ENCODE measurements at places on chromosomes 2 and 18.

GRCh38 chr2:109135359-109136197 lies 6.6 kb downstream of the SH3RF3 start:
- DNase-seq, result no peak

GRCh38 chr18:5476961-5477800 lies 66.6 kb downstream of the EPB41L3 start:
- no peak for DNase-seq

DNA sequence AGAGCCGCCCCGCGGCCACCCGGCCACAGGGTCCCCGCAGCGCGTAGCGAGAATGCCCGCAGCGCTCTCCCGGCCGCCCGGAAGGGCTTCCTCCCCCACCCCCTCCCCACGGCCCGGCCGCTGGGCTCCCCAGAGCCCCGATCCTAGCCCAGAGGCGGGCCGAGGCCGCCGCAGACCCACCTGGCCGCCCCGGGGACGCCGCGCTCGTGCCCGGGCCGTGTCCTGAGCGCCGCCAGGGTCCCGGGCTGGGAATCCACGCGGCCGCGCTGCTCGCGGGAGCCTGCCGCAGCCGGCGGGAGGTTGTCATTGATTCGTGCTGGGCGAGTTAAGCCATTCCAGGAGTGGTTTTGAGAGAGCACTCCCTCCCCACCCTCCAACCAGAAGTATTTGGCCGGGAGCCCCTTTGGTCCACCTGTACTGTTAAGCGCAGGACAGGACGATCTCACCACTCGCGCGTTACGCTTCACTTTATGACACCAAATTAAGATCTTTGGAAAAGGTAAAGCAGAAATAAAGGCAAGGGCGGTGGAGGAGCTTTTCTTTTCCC lies 206.4 kb upstream of the SMAD2 start:
- DNase-seq, result no peak

DNA sequence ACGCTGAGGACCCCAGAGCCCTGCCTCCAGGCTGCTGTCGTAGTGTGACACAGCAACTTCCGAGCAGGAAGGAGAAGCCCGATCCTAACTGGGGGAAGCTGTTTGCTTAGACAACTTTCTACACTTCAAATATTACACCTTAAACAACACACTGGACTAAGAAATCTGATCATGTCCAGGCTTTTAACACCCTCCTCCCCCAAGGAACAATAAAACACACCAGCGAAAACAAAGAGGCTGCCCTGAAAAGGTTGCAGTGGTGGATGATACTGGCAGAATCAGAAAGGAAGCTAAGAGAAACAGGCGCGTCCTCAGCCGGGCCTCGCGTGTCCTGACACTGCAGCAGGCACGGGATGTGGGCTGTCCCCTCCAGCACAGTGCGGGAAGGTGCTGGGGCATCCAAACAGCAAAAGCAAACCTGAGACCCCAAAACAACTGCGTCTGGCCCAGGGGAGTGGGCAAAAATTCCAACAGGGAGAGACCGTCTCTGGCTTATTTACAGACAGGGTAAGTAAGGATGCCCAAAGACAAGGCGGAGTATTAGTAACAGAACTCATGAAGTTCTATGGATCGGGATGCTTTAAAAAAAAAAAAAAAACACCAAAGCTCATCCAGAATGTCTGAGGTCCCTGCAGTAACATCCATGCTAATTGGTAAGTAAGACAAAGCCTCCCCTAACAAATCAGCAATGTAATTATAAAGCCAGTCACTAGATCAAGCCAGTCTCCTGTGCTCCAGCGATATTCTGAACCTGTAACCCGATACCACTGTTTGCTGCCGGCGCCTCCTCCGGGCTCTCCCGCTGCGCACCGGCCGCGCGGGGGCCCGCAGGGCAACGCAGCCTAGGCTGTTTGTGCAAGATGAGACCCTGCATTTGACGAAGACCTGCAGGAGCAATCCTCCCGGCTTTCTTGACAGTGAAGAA lies 9.0 kb downstream of the SERTAD2 start:
- peak; percentile 35 for DNase-seq

GRCh38 chr2:129812071-129812470 lies 167.4 kb upstream of the RAB6C start:
- peak; percentile 26 for DNase-seq

GRCh38 chr2:231299267-231299666 lies 96.2 kb upstream of the B3GNT7 start:
- peak; percentile 7 for DNase-seq

- DNase-seq, result no peak
Observed at GRCh38 chr2:102783506-102784183, 21.8 kb downstream of the TMEM182 start.

DNA sequence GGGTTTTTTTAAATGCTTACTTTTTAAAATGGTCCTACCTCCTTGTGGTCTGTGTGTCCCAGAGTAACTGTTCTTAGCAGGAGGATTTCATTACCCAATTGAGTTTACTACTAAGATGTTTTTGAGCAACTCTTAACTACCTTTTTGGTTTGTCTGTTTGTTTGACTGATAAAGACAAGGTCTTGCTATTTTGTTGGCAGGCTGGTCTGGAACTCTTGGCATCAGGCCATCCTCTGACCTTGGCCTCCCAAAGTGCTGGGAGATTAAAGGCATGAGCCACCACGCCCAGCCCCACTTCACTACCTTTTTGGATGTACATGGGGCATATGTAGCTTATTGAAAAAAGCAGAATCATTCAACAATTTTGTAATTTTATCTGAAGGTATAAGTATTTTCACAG lies 14.9 kb downstream of the MRPS9 start:
- DNase-seq, result no peak

GRCh38 chr2:173982918-173983317 lies 17.7 kb upstream of the SP3 start:
- no peak for DNase-seq

DNA sequence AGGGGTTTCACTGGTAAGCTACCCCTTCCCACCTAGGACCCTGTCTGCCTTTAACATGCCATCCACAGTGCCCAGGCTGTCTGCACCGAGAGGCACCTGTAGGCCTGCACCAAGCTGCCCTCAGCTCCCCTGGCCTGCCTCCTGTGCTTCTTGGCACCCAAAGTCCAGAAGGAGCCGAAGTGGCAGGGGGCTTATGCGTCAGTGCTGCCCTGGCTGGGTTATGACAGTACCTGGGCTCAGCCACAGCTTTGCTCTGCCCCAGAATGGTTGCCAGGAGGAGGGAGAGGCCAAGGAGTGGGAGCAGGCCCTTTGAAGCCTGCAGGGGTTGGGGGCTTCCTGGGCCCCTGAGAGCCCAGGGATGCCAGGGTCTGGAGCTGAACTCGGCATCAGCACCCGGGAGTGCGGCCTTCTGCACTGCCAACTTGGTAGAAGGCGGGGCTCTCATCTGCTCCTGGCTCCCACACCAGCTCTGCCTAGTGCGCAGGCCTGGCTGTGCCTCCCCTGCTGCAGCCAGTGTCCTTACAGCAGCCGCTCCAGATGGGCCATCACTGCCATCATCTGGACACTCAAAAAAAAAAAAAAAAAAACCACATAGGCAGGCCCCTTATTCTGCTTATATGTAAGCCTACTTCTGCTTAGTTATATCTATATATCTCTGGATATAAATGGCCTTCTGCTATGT lies 155.4 kb downstream of the THSD7B start:
- no peak for DNase-seq

DNA sequence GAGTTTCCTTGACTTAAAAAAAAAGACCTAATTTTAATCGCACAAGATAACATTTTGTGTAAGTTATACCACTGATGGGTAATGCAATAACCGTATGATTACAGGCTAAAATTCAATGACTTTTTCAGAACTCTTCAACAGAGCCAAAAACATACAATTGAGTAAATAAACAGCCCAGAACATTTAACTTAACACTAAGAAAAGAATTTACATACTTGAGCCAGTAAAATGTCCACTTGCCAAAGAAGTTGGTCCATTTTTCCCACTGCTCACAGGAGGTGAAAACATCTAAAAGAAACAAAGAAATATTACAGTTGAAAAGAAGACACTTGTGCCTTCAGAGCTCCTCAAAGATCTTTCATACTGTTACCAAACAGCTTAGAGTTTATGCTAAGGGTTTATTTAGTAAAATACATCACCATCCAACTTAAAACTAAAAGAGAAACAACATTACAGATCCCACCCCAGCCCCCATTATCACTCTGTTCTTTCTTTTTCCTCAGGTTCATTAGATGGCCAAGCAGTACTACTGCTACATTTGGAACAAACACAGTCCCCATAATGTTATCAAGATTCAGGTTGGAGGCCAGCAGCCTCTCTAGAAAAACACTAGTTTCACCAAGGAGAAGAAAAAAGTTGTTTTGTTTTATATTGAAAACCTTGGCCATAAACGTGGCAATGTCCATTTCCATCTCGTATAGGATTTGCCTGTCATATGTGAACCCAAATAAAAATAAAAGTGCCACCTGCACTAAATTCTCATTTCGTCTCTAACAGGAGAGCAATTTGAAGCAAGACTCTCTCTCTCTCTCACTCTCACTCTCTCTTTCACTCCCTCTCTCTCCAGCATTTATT lies 2.7 kb downstream of the TCF4 start:
- no peak for DNase-seq

- DNase-seq, result no peak
Observed at GRCh38 chr2:145625111-145625510, 1105.2 kb upstream of the ZEB2 start.

- DNase-seq, result peak; percentile 59
Observed at GRCh38 chr2:143284087-143284675, 155.0 kb downstream of the ARHGAP15 start.

DNA sequence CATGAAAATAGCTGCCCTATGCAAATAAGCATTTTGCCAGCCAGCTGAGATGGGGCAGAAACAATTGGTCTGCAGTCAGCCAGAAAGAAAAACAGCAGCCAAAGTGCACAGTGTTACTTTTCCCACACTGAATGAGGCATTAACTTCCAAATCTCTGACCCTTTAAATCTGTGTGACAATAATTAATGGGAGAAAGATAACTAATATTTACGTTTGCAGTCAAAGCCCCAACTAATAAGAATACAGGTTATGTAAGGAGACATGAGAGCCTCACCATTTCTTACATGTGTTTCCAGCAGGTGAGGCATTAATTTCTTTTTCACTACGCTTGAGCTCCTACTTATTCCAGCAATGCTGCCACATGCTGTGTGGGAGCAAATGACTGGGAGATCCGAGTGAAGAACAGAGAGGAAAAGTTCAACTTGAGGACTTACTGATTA lies 339.0 kb downstream of the SATB2 start:
- no peak for DNase-seq

GRCh38 chr18:46939337-46939963 lies 22.0 kb downstream of the KATNAL2 start:
- no peak for DNase-seq

- DNase-seq, result peak; percentile 94
Observed at GRCh38 chr2:99489761-99490622, at the start of gene REV1. TSS of gene REV1 (minus strand) at chr2:99490017. CDS start at chr2:99464975, 25,042 bp downstream.

- no peak for DNase-seq
Observed at GRCh38 chr18:335733-336132, 67.9 kb upstream of the THOC1 start.

All from CD4-positive, alpha-beta T cell treated with Interleukin-12 subunit alpha and Interleukin-12 subunit beta, for 1 hour (primary cell).